ENCODE measurements at places on chromosomes 7 and 10.
A peak's percentile ranks its signal among the peaks of the same experiment; 100 is the strongest.

DNA sequence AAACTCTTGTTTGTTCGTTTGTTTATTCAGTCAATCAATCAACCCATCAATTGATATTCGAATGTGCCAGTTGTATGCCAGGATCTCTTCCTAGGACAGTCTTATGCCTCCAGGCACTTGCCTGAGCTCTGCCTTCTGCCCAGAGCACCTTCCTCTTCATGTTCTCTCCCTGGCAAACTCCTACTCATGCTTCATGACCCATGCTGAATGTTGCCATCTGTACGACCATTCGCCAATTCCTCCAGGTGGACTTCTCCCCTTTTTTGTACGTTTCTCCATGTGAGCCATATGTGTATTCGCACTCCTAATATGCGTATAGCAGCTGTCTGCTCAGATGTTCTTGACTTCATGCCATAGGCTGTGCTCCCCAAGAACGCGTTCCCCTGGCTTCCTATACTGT, 142.7 kb downstream of the C10orf105 start:
- no peak for DNase-seq

DNA sequence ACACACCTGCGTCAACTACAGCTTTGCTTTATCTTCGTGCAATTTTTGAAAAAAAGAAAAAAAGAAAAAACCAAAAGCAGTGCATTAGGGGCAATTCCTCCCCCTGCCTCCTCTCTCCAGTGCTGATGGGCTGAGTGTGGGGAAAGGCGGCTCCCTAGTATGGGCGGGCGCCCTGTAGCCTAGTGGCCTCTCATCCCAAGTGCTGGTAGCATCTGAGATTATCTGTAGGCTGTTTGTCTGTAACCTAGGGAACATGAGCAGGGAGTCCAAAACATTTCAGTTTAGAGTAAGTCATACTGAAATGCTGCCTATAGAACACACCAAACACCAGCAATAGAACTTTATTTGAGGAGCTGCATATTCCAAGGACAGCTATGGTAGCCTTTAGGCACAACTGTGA, 24.6 kb upstream of the BAMBI start:
- no peak for DNase-seq

DNA sequence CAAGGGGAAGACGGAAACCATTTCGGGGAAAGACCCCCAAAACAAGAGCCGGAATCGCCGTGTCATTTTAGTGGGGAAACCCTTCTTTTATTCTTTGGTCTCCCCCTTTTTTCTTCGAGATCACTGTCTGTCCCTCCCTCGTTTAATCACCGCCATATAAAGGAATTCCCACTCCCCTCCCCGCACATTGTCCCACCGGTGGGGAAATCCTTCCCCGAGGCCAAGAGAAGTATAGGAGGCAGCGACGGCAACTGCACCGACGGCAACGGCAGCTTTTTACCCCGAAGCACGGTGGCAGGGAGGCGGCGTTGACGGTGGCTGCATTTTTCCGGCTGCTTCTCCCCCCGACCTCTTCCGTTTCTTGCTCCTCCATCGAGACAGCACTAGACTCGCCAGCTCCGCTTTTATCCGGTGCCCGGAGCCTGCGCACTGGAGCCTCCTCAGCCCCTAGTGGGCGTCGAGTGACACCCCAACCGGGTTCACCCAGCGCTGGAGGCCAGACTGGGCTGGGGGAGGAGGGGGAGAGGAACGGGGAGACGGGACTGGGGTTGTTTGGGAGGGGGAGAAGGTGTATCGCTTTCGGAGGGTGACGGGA, 687 bp upstream of the KMT2E start:
- DNase-seq, result peak; percentile 91

- peak; percentile 31 for DNase-seq
Measured at GRCh38 chr10:3186368-3186767, 13.8 kb upstream of the PITRM1 start.

DNA sequence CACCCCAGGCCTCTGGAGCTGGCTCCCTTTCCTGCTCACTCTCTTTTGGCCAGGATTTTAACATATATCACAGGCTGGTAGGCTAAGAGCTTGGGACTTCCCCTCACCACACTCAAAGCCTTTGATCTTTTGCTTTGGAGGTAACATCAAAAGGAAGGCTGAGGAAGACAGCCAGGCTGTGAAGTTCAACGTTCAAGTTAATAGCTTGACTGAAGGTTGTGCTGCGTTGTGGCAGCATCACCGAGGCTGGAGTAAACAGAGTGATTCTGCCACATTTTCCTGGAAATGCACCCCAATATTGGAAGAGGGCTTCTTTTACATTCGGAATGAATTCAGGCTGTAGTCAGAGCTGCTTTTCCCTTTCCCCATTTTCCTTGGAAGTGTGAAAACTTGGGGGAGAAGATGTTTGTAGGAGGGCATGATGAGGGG, 57.3 kb downstream of the TCF7L2 start:
- peak; percentile 7 for DNase-seq

GRCh38 chr7:54841772-54842697, 83.0 kb upstream of the SEC61G start:
- DNase-seq, result no peak

GRCh38 chr7:81284576-81284975, 365.7 kb upstream of the SEMA3C start:
- no peak for DNase-seq

DNA sequence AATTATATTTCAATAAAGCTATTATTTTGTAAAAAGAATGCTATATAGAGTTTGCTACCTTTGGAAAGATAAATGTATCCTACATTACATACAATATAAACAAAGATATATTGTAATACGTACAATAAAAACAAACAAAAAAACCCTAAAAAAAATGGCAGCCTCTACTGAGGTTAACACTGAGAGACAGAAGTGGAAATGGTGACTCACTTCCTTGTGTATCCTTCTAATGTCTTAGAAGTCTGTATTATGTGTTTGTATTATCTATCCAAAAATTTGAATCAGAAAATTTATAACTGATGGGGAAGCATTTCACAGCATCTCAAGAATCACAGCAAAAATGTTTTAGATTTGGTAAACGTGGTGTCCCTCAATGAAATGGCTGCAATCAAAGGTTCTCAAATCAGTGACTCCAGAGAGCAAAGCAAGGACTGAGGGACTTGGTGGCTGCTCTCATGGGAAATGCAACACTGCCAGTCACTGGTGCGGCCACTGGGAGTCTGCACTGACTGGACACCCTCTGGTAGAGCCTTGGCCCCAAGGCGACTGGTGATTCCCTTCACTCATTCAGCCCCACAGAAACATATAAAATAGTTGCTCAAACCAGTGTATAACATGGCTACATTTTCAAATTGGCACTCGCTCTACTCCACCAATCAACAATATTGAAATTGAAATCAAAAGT, 53.8 kb downstream of the PANK1 start:
- no peak for DNase-seq

DNA sequence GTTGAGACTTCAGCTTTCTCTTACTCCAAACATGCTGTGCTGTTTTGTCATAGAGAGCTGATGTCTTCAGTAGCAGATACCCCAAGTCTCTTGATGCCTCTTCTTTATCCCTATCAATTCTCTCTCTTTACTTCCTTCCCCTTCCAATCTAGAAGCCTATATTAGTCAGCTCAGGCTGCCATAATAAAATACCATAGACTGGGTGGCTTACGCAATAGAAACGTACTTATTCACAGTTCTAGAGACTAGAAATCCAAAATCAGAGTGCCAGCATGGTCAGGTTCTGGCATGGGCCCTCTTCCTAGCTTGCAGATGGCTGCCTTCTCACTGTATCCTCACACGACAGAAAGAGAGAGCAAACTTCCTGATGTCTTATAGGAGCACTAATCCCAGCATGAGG, 9.0 kb upstream of the GARS1 start:
- DNase-seq, result no peak

DNA sequence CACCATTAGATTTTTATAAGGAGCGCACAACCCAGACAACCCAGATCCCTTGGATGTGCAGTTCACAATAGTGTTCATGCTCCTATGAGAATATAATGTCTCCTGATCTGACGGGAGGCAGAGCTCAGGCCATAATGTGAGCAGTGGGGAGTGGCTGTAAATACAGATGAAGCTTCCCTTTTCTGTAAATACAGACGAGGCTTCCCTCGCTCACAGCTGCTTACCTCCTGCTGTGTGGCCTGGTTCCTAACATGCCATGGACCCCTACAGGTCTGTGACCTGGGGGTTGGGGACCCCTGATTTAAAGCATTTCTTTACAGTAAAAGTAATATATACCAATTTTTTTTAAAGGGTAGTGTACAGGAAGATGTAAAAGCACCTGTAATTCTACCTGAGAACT, 33.2 kb downstream of the HELLS start:
- DNase-seq, result no peak

Measured in activated T-cell treated with anti-CD3 and anti-CD28 coated beads for 4 hours (primary cell).